ENCODE measurements at places on chromosomes 13 and 19.

GRCh38 chr19:7069042-7069903 lies at the start of gene ZNF557:
TSS of gene ZNF557 (plus strand) at chr19:7069703. CDS start at chr19:7075075, 5,372 bp downstream.
- peak; percentile 85 for DNase-seq

DNA sequence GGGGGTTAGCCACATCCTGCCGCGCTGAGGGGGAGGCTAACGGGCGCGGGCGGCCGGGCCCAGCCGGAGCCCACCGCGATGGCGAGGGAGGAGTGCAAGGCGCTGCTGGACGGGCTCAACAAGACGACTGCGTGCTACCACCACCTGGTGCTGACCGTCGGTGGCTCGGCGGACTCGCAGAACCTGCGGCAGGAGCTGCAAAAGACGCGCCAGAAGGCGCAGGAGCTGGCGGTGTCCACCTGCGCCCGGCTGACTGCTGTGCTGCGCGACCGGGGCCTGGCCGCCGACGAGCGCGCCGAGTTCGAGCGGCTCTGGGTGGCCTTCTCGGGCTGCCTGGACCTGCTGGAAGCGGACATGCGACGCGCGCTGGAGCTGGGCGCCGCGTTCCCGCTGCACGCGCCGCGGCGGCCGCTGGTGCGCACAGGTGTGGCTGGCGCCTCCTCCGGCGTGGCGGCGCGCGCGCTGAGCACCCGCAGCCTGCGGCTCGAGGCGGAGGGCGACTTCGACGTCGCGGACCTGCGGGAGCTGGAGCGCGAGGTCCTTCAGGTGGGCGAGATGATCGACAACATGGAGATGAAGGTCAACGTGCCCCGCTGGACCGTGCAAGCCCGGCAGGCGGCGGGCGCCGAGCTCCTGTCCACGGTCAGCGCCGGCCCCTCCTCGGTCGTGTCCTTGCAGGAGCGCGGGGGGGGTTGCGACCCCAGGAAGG lies 692 bp downstream of the RGS9BP start:
- no peak for DNase-seq

- no peak for DNase-seq
Measured at GRCh38 chr13:107365466-107366215, 797.7 kb upstream of the ARGLU1 start.

- DNase-seq = no peak
Measured at GRCh38 chr13:91417660-91418325, 19.4 kb downstream of the GPC5 start.

DNA sequence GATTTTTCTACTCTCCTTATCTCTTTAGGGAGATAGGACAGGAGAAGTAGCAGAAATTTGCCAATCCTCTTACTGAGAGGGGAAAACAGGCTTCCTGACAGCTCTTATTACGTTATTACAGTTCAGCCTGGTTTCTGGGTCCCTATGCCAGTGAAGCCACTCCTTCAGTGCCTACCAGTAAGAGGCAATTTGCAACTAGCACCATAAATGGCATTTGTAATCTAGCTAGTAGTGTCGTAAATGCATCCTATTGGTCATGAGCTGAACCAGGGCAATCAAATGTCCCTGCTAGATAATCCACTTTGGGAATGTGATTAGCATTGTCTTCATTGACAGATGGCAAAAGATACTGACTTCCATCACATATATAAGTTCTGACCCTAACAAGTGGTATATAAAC lies 428.8 kb downstream of the DCT start:
- no peak for DNase-seq

- DNase-seq = no peak
Measured at GRCh38 chr13:80454245-80454644, 113.3 kb upstream of the SPRY2 start.

DNA sequence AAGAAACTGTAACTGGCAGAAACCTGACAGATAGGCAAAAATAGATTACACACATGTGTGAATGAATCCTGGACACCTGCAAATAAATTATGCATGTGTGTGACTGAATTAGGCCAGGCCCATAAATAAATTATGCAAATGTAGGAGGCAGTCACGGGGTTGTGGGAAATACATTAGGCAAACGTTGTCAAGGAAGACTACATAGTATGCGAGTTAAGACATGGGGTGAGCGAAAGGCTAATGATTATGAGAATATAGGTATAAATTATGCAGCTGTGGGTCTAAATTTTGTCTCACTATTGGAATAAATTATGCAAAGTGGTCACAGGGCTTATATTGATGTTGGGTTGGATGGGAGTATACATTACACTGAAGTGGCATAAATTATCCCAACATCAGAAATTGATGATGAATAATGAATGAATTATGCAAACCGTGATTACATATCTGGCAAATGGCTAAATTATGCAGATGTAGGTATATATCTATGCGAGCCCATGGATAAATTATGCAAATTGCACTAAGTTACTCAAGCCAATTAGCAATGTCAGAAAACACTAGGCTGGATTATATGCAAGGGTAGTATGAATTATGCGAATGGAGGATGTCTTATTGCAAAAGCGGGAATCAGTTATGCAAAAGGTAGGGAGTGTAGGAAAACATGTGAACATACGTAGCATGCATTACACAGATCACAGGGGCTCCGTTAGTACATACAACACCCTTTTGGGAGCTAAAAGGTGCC lies 6.8 kb downstream of the SLC8A2 start:
- DNase-seq = no peak

DNA sequence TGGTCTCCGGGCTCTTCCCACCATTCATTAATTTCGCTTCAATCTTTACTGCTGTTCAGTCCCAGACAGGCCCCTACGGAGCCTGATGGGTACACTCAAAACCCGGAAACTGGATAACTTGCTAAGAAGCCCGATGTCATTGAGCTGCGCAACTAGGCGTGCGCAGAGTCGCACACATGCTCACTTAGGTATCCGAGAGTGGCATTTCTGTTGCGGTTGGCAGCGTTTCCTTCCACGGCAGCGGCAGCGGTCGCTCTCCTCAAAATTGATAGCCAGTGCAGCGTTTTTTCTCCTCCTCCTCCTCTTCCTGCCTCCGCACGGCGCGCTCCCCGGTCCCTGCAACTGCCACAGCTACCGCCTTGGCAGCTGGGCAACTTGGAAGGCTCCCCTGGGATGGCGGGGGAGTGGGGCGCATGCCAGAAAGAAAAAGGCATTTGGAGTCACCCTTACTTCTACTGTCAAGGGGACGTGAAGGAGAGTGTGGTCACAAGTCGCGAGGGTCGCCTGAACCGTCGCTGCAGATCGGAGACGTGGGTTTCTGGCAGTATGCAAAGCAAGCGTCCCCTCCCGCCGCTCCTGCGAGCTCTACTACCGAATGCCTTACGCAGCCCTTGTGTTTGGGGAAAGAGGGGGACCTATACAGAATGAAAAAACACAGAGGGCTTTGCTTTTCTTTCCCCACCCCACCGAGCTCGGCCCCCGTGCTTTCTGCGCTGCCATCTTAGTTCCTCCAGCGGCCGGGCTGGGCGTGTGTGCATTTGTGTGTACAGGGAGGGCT lies 2.4 kb upstream of the MYCBP2 start:
- DNase-seq = peak; percentile 61

GRCh38 chr19:54029930-54030490 lies 33.7 kb downstream of the VSTM1 start:
- DNase-seq = no peak

DNA sequence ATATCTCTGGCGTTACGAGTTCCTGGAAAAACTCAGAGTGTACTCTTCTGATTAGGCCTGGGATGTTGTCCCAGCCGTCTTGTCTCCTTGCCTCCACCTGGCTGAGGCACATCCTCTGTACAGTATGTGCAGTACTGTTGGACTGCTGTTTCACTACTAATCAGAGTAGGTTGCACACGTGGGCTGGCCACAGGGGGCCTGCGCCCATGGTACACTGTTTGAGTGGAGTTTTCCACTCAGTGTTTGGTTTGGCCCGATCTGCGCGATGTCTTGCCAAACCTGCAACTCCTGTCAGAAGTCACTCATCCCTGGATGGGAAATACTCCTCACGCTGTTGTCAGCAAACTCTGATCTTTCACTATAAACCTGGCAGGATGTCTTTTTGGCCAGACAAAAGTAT lies 189.6 kb upstream of the CSNK1A1L start:
- no peak for DNase-seq

GRCh38 chr13:109941951-109942350 lies 155.6 kb upstream of the IRS2 start:
- no peak for DNase-seq

GRCh38 chr13:31965361-31966066 lies 66.1 kb upstream of the FRY start:
- no peak for DNase-seq

DNA sequence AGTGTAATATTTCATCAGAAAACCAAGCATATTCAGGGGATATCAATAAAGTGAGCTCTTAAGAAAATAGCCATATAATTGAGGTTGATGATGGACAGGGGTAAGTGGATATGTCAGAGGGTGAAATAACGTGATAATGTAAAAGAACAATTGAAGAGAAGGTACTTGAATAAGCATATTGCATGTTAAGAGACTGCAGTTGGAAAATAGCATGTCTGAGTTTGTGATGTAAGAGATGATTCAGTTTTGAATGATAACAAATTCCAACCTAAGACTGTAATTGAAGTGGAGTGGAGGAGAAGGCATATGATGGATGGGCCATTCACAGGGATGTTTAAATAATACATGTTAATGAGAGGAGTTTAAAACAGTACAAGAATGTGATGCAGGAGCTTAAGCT lies 1633.5 kb downstream of the SLITRK1 start:
- DNase-seq = no peak

- no peak for DNase-seq
Measured at GRCh38 chr13:45602183-45603170, 13.1 kb downstream of the ERICH6B start.

GRCh38 chr19:11418094-11418548 lies 993 bp downstream of the RGL3 start:
- no peak for DNase-seq

DNA sequence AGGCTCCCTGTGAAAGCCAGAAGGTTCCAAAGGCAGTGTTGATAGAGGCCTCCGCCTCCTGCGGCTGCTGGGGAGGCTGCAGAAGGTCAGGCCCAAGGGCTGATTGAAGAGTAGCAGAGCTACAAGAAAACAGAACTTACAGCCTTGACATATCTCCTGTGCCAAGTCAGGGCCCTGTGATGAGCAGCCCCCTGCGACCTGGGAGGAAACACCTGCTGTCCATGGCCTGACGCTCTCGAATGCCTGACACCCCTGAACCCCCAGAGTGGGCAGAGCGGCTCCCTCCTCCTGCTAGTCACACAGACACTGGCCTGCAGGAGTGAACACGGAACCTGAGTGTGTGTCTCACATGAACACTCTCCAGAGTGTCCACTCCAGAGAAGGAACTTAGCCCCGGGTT lies 38.2 kb upstream of the TUBGCP3 start:
- DNase-seq = no peak

GRCh38 chr13:81395368-81395767 lies 1054.4 kb upstream of the SPRY2 start:
- no peak for DNase-seq

- DNase-seq = peak; percentile 39
Measured at GRCh38 chr13:24709186-24709913, 29.1 kb downstream of the ATP12A start.

DNA sequence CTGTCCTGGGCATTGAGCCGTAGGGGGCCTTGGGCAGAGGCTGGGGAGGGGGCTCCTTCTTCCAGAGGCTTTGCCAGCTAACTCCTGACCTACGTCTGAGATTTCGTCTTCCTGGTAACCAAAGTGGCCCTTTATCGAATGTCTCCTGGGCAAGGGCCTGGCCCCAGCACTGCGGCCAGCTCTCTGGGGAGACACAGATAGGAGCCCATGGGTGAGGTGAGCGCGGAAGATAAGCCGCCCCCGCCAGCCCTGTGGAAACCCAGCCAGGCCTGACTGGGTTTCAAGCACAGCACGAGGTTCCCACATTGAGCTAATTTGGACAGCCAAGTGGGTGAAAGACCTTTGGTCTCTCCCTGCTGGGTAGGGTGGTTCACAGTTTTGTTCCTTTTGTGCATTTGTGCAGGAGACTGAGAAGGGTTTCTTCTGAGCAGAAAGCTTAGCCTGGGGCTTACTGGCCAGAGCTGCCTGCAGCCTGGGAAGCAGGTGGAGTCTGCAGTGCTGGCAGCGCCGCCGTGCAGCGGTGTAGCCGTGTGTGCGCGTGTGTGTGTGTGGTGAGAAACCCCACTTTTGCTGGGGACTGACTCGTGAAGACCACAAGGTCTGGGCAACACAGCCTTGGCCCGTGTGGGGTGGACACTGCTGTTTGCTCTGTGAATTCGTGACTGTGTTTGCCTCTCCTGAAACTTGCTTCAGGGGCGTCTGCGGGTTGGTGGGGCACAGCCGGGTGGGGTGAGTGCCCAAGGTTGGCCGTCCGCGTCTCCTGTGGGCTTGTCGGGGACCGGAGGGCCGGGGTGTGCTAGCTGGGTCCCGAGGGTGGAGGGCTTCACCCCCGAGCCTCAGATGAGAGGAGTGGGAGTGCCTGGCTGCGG lies 2.5 kb downstream of the BSG start:
- DNase-seq = no peak

- DNase-seq = no peak
Measured at GRCh38 chr19:41905273-41906002, 22.5 kb downstream of the ARHGEF1 start.

DNA sequence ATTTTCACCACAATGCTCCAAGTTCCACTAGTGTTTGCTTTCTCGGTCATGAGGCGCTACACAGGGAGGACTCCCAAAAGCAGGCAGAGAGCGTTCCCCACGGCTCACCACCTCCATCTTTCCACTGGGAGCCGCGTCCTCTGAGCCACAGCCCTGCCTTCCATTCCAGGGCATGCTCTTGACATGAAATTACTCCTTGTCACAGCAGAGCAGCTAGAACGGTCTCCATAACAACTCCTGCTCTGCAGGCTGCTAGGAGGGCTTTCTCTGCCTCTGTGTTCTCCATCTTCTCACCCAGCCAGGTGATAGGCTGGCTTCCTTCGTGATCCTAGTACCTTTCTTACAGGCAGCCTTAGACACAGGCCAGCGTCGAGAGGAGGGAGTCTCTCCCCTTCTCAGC lies 171.8 kb upstream of the UBL3 start:
- DNase-seq = no peak

DNA sequence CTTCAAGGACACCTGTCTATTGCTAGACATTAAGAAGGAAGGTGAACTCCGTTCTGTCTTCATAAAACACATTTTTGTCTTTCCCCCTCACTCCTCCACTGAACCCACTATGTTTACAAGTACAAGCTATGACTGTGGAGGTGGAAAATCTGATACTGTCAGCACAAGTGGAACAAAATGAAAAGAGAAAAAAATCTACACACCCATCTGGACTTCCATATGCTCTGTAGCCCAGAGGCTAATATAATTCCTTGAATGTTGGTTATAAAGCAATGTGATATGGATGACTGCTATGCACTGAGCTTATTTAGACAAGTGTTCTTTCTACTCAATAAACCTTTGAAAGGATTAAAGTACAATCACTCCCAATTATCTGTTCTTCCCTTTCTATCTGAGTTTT lies 713.5 kb downstream of the DIAPH3 start:
- no peak for DNase-seq

DNA sequence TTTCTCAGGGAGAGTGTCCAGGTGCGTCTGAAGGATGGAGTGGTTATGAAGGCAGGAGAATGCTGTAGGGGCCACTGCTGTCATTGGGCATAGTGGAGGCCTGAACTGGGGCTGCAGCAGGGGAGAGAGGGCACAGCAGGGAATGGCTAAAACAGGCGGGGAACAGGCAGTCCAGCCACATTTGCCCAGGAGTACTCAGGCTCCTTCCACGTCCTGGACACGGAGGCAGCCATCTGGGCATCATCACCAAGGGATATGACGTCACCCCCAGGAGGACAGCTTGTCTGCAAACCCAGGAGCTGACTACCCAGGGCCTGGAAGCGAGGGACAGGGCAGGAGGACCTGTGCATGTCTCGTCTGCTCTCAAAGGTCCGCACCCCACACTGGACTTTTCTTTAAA lies 22.2 kb downstream of the VSTM2B start:
- DNase-seq = no peak

- no peak for DNase-seq
Measured at GRCh38 chr19:57687363-57688010, 5.7 kb downstream of the ZNF551 start.

GRCh38 chr19:57648331-57649003 lies 15.5 kb downstream of the ZNF211 start:
- no peak for DNase-seq

Measured in GM12892 (cell line).